ENCODE measurements at places on chromosomes 1 and 21. TPM values are rescaled to one million over a fixed set of nuclear protein-coding genes. Genes with fewer than 3 reads are reported as not detected.

GRCh38 chr1:2240270-2241156 lies 12.4 kb downstream of the SKI start:
- DNase-seq = no peak

GRCh38 chr1:230120921-230121381 lies 53.9 kb downstream of the GALNT2 start:
- DNase-seq = peak; percentile 61

GRCh38 chr21:42340187-42341050 lies 10.4 kb downstream of the TFF2 start:
- no peak for DNase-seq

PDC gene
- not detected for total RNA-seq

DNA sequence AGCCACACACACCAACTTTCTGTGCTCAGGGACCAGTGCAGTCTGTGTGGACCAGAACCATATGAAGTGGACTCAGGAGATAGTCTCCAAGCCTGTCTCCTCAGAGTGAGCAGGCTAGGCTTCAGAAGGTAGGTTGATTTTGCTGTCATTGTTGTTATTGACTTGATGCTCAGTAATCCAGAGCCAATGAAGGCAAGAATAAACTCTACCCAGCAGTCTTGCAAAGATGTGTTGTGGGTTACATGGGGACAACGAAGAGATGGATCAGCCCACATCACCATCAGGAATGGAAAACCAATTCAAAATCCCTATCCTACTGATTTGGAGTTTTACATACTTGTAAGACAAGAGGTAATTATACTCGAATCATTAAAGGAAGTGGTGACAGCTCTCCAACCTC lies 37.4 kb downstream of the PHC2 start:
- no peak for DNase-seq

DNA sequence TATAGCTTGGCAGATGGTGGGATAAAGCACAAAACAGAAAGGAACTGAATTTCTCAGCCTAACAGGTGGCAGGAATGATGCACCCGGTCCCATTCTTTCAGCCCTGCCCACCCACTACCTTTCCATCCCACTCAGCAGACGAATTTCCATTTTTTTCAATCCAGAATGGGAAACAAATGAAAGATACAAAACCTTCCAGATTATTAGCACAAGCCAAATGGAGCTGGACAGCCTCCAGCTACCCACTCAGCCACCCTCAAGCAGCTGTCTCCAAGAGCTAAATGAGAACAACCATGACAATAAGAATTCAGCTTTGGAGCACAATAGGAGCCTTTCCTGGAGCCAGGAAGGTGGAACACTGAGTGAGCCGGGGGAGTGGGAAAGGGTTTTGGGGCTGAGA lies 96.3 kb upstream of the ST6GALNAC5 start:
- DNase-seq = no peak

GRCh38 chr1:36859926-36860325 lies 174.4 kb downstream of the GRIK3 start:
- no peak for DNase-seq

DNA sequence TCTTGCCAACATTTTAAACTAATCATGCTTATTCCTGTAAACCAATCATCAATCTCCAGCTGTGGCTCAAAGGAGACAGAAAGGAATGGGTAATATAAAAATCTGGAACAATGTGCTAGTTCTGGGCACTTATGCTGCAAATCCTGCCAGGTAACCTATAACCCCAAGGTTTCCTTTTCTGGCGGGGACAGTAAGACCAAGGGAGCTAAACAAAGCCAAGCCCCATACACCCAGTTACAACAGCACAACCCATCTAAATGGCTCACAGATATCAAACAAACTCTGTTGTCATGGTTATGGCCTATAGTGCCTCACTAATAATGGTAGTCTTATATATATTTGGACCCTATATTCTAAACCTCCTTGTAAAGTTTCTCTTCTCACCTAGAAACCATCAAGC lies 36.9 kb upstream of the CTBS start:
- DNase-seq = no peak

GRCh38 chr1:65992831-65993271 lies 200.2 kb downstream of the PDE4B start:
- DNase-seq = no peak

DNA sequence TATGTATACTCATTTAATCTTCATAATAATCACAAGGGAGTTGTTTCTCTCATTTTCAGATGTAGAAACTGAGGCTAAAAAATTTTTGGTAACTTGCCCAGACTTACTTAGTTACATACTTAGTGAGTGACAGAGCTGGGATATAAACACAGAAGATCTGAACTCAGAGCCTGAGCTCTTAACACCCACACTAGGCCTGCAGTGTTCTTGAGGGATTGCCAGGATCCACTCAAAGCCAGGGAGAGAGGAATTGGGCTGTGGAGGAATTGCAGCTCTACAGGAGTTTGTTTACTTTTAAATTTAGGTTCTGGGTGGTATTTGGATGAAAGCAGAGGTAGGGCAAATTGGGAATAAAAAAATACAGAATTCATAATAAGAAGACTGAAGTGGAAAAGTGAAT lies 515.1 kb upstream of the PLXNA2 start:
- no peak for DNase-seq

GRCh38 chr1:175094626-175095025 lies 27.0 kb downstream of the TNN start:
- no peak for DNase-seq

BTBD8 gene
- 13.4 TPM for total RNA-seq

CHRNB2 gene
- 44.9 TPM for total RNA-seq

RIPK4 gene
- 2.9 TPM for total RNA-seq

GRCh38 chr1:27032119-27032461 lies 19.4 kb upstream of the TENT5B start:
- no peak for DNase-seq

- DNase-seq = no peak
These were observed 6.7 kb upstream of the PTGER3 start for GRCh38 chr1:71054281-71054731.

GRCh38 chr1:184504040-184504954 lies 117.5 kb downstream of the C1orf21 start:
- DNase-seq = no peak

DNA sequence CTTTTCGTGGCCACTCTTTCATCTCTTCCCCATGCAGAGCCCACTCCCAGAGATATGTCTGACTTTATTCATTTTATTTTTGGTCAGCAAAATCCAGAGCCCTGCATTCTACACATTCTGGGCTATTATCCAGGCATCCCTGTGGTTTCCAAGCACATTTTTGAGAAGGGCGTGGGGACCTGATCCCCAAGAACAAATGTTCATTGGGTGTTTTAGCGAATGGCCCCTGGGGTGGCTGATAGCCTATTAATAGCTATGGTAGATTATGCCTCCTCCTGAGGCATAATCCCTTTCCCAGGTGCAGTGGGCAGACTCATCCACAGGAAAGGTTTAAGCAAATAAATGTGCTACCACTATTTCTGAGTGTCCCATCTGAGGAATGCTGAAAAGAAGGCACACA lies 511.8 kb upstream of the USP24 start:
- DNase-seq = no peak

- no peak for DNase-seq
These were observed 65.7 kb upstream of the MORC3 start for GRCh38 chr21:36254106-36254941.

SLFNL1 gene
- total RNA-seq = 0.20 TPM

LCE3D gene
- total RNA-seq = not detected

GPR37L1 gene
- total RNA-seq = not detected

GRCh38 chr1:32825181-32825580 lies 7.7 kb downstream of the S100PBP start:
- no peak for DNase-seq

DNA sequence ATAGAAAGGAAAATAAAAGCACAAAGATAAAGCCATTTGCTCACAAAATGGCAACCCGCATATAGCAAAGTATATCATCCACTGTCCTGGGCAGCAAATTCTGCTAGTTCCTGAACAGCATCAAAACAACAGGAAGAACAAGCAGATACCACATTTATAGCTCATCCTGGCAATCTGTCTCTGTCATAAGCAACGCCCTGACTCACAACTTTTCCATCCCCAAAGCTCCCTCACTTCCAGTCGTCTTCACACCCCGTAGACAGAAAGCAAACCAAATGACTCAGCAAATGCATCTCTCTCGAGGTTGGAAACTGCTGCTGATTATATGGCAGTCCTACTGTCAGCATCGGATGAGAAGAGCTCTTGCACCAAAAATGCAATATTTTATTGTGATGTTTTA lies 65.8 kb downstream of the AK5 start:
- no peak for DNase-seq

DNA sequence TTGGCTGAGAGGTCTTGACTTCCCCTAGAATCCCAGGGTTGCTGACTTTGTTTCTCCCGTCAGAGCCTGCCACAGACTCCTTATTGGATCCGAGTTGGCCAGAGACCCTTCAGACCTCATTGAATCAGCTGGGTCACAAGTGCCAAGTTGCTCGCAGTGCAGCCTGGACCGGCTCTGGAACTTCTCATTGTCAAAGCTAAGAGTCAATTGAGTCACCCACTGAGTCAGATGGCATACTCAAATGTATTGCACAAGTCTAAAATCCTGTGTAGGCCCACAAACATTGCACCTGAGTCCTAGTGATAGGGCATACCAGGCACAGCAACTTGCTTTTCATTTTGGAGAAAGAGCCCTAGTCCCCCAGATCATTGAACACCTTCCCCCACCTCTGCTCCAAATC lies 20.4 kb upstream of the SCAF4 start:
- DNase-seq = no peak

DNA sequence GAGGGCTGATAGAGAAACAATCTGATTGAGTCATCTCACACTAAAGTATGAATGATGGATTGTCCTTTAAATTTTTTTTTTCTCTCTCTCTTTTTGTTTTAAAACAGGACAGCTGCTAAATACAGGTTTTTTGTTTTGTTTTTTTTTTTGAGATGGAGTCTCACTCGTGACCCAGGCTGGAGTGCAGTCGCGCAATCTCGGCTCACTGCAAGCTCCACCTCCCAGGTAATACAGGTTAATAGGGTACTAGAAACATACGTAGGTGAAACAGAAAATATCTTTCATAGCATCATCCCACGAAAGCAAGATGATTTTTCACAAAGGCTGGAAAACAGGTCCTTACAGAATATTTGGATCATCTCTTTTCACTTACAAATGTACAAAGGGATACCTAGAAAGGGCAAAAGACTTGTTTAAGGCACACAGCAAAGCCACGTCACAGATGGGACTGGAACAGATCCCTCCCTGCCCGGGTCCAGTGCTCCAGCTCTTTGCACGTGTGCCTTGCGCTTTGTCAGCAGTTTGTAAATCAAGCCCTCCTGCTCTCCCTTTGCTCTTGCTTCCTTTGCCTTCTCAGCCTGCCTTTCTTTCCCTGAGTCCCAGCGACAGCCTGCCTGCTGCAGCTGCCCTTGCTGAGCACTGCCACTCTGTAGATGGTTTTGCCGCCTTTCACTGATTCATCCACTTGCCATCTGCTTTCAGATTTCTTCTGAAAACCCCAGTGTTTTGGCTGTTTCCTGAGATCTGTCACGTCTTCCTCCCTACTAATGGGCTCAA lies 171.3 kb upstream of the BEND5 start:
- peak; percentile 54 for DNase-seq

MAP3K21 gene
- total RNA-seq = 0.25 TPM

DNA sequence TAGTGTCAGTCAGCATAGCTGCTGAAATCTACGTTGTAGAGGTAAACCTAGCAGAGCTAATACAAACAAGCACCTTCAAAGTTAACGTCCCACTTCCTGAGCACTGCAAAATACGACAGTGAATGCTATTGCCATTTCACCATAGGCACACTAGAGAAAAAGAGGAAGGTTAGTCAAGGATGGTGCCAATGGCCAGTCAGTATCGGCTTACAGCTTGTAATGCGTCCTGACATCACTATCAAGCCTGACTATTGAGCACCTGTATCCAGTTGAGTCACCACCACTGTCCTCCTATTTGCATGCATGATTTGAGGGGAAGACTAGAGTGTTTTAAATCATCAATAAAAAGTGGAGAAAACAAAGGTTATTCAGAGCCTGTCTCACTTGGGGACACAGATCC lies 34.4 kb downstream of the NUCKS1 start:
- DNase-seq = no peak

GRCh38 chr1:93904228-93904627 lies 5.0 kb downstream of the GCLM start:
- DNase-seq = no peak

GRCh38 chr1:171257607-171258076 lies 9.3 kb downstream of the FMO1 start:
- DNase-seq = no peak

- DNase-seq = no peak
These were observed 32.2 kb upstream of the UBE2U start for GRCh38 chr1:64171246-64171645.

OR10Z1 gene
- not detected for total RNA-seq

NPHS2 gene
- not detected for total RNA-seq

PADI1 gene
- not detected for total RNA-seq

GRCh38 chr1:65156910-65157545 lies 9.0 kb downstream of the AK4 start:
- DNase-seq = no peak

- no peak for DNase-seq
These were observed 74.2 kb downstream of the SIK1 start for GRCh38 chr21:43352568-43353281.

DNA sequence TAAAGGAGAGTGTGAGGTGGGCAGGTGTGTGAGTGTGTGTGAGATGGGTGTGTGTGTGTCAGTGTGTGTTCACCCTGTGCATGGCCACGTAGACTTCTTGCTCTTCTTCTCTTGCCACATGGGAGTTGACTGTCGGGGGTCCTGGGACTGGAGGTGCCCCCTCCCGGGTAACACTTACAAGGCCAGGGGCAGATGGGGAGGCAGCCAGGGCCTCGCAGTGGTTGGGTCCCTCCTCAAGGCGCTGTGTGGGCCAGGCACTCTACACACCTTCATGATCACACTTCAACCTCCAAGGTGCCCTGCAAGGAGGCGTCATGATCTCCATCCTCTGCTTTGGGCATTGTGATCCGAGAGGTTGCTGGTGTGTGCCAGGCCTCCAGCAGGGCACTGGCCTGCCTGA lies 2.3 kb downstream of the PLA2G2F start:
- DNase-seq = no peak

HNRNPCL1 gene
- not detected for total RNA-seq

- DNase-seq = no peak
These were observed 1.1 kb downstream of the SRM start for GRCh38 chr1:11058595-11059154.

NTRK1 gene
- 296 TPM for total RNA-seq

- no peak for DNase-seq
These were observed 19.6 kb upstream of the TMEM54 start for GRCh38 chr1:32920833-32921232.

Measured in glutamatergic neuron (in vitro differentiated cells).